ENCODE measurements at places on chromosomes 5 and 9. TPM values are rescaled to one million over a fixed set of nuclear protein-coding genes. Genes with fewer than 3 reads are reported as not detected.

Gene PCDHGA1
- 1.6 TPM for polyA plus RNA-seq

Gene ABLIM3
- 5.9 TPM for polyA plus RNA-seq

Gene C5orf34
- 3.5 TPM for polyA plus RNA-seq

Gene TEK
- polyA plus RNA-seq = 0.03 TPM

Gene ZNF454
- 0.15 TPM for polyA plus RNA-seq

Gene LCP2
- polyA plus RNA-seq = not detected

Gene RXRA
- 7.6 TPM for polyA plus RNA-seq

Gene PDLIM4
- polyA plus RNA-seq = 57.1 TPM

Gene ARHGEF39
- 4.9 TPM for polyA plus RNA-seq

Gene BTNL9
- not detected for polyA plus RNA-seq

Gene FCN2
- polyA plus RNA-seq = not detected

Gene BRD9
- 17.5 TPM for polyA plus RNA-seq

Gene PRSS3
- polyA plus RNA-seq = 4.7 TPM

Gene TMEM232
- 1.2 TPM for polyA plus RNA-seq

Gene SPEF2
- 2.6 TPM for polyA plus RNA-seq

Gene CEP78
- 6.2 TPM for polyA plus RNA-seq

Gene ADAMTS2
- 0.12 TPM for polyA plus RNA-seq

Gene SUB1
- polyA plus RNA-seq = 55.4 TPM

Gene FUBP3
- 58.3 TPM for polyA plus RNA-seq

Gene FOXD1
- 73.9 TPM for polyA plus RNA-seq

Gene CCNJL
- 6.6 TPM for polyA plus RNA-seq

Gene ZFAND5
- polyA plus RNA-seq = 53.1 TPM

Gene ITGA2
- 52.1 TPM for polyA plus RNA-seq

Gene C5orf58
- polyA plus RNA-seq = not detected

Gene HTR4
- polyA plus RNA-seq = not detected

Gene CRHBP
- not detected for polyA plus RNA-seq

Gene IL9
- polyA plus RNA-seq = not detected

Gene AQP3
- 0.64 TPM for polyA plus RNA-seq

Gene TMC1
- not detected for polyA plus RNA-seq

Gene GABRP
- 0.03 TPM for polyA plus RNA-seq

Gene SPDL1
- polyA plus RNA-seq = 45.1 TPM
